ENCODE measurements at places on chromosomes 3 and 15. TPM values are rescaled to one million over a fixed set of nuclear protein-coding genes. Genes with fewer than 3 reads are reported as not detected.

Gene GHSR
- not detected for total RNA-seq

Gene CHRM5
- total RNA-seq: 0.06 TPM

Gene CAMKV
- 0.30 TPM for total RNA-seq

Gene PCNP
- total RNA-seq: 111 TPM
